Thymus (tissue), 14 donors: ENCODE measurements at places on chromosomes 7 and 10. TPM values are rescaled to one million over a fixed set of nuclear protein-coding genes. Genes with fewer than 3 reads are reported as not detected.

The STOX1 gene
- total RNA-seq = 10.3 TPM

The C10orf53 gene
- not detected for total RNA-seq

The PCDH15 gene
- total RNA-seq = 0.14 TPM

The NEBL gene
- 7.6 TPM for total RNA-seq

The PIK3AP1 gene
- 8.1 TPM for total RNA-seq

GRCh38 chr7:141045126-141045841 is 28.6 kb upstream of the TMEM178B start:
- no peak for DNase-seq
- no peaks in the 10 kb centered on the region for H3K27me3 ChIP-seq
- no peak overlapping the region for H3K27ac ChIP-seq

DNA sequence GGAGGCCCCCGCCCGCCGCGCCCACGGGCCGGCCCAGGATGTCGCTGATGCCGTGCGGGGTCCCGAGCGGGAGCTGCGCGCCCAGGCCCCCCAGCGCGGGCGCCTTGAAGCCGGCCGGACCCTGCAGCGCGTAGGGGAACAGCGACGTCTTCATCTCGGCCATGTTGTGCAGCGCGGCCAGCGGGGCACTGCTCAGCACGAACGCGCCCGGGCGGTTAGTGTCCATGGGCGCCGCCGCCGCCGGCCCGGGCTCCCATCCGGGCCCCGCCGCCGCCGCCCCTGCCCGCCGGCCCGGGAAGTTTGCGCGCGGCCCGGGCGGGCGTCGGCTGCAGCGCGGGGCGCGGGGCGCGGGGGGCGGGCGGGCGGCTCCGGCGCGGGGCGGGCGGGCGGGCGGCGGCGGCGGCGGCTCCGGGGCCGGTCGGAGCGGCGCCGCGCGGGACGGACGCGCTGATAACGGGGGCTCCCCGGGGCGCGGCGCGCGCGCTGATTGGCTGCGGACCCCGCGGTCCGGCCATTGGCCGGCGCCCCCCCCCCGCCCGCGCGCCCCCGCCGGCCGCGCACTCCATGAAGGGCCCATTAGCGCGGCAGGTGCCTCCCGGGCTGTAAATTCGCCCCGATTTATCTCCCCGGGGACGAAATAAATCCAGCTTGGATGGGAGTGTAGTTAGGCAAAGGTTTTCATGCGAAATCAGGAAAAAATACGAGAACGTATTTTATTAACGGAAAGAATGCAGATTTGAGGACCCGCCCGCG is at the start of gene NKX6-2:
Gene NKX6-2 (minus strand): TSS at position 425 of the 753 bp plus-strand sequence. CDS start 199 bp downstream, at position 226.
- H3K27me3 ChIP-seq = peaks cover 85% of the 10 kb centered on the region
- H3K4me1 ChIP-seq = no peaks in the 10 kb centered on the region
- no peak for DNase-seq
- H3K4me3 ChIP-seq = no peak within 1 kb of the TSS

DNA sequence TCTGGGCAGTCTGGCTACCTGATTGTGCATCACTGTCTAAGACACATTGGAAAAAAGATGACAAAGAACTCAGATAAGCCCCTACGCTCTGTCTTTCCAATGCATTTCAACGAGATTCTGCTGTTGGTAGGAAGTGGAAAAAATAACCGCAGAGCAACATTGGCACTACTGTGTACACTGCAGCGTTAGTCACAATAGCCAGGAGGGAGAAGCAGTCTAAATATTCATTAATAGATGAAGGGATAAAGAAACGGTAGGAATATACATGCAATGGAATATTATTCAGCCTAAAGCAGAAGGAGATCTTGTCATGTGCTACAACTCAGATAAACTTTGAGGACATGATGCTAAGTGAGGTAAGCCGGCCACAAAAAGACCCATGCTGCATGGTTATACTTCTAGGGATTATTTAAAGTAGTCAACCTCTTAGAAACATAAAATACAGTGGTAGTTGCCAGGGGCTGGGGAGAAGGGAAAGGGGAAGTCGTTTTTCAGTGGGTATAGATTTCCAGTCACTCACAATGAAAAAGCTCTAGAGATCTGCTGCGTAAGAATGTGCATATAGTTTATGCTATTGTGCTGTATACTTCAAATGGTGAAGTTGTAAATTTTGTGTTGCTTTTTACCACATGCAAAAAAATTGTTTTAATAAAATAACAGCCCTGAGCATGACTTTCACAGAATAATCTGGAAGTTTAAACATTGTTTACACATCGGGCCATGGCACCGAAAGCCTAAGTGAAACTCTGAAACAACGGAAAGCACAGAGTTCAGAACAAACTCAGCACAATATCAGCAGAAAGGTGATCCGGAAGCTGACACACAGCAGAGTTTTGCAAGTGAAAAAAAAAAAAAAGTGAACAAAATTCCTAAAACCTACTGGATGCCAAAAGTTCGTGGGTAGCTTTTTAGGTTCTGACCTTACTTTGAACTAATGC is 40.1 kb downstream of the ELMO1 start:
- H3K36me3 ChIP-seq = no peaks in the 10 kb centered on the region
- peak; percentile 44 for DNase-seq
- peaks cover 21% of the 10 kb centered on the region for H3K4me1 ChIP-seq
- peak overlapping the region; percentile 42 for H3K4me3 ChIP-seq
- peak overlapping the region; percentile 81 for H3K27ac ChIP-seq

- no peaks in the 10 kb centered on the region for H3K36me3 ChIP-seq
- DNase-seq = no peak
- no peaks in the 10 kb centered on the region for H3K4me1 ChIP-seq
- no peaks in the 10 kb centered on the region for H3K27me3 ChIP-seq
- H3K27ac ChIP-seq = no peak overlapping the region
- H3K4me3 ChIP-seq = no peak overlapping the region
Observed at GRCh38 chr7:17994079-17994850, 33.4 kb downstream of the PRPS1L1 start.

- no peak for DNase-seq
- H3K4me1 ChIP-seq = no peaks in the 10 kb centered on the region
- no peaks in the 10 kb centered on the region for H3K27me3 ChIP-seq
- no peaks in the 10 kb centered on the region for H3K36me3 ChIP-seq
Observed at GRCh38 chr7:115658223-115658622, 372.3 kb downstream of the TFEC start.

DNA sequence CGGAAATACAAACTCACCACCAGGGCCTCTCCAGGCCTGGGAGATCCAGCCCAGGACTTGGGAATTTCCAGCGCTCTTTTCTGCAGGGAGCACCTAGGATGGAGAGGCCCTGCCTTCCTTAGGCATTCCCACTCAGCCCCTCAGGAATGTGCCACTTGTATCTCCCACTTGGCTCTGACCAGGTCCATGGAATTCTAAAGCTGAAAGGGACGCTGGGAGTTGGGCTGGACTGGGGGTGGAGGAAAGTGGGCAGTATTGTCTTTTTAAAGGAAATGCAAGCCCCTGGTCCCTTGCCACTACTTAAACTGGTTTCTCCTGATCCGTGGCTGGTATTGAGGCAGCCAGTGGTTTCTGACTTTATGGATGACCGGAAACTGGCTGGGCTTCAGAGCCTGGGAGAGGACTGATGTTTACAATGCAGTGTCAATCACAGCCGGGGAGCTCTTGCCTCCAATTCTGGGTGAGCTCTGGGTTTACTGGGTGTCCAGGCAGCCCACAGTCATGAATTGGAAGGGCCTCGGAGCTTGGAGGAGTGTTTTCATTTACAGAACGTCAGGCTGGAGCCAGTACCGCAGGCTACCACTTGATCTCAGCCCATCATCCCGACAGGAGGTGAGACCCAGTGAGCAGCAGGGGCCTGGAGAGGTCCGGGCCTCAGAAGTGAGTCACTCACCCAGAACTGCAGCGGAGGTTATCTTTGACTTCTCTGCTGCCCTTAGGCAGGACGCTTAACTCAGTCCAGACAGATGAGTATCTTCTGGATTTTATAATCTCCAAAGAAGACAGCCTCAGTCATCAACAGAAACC is 27.3 kb downstream of the AGAP3 start:
- H3K36me3 ChIP-seq = no peaks in the 10 kb centered on the region
- H3K27ac ChIP-seq = no peak overlapping the region
- H3K4me3 ChIP-seq = no peak overlapping the region

DNA sequence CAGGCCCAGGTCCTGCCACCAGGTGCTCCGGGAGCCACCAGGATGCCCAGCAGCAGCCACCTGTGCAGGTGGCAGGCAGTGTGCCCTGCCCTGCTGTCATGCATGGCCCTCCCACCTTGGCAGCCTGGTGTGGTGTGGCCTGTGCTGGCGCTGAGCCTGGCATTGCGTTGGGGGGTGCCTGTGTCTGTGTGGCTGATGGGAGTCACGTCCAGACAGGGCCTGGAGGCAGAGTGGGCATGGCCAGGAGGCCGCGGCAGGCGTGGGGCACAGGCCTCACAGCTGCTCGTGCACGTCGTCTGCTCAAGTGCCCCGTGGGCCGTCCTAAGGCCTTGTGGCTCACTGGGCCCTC is 8.7 kb downstream of the TTYH3 start:
- no peak overlapping the region for H3K4me3 ChIP-seq
- H3K27me3 ChIP-seq = no peaks in the 10 kb centered on the region
- H3K4me1 ChIP-seq = peaks cover 59% of the 10 kb centered on the region
- peaks cover 4% of the 10 kb centered on the region for H3K36me3 ChIP-seq
- H3K27ac ChIP-seq = no peak overlapping the region
- no peak for DNase-seq
